ENCODE measurements at places on chromosomes 5 and 9.

GRCh38 chr9:4964540-4964939 lies 20.5 kb upstream of the JAK2 start:
- DNase-seq = no peak

DNA sequence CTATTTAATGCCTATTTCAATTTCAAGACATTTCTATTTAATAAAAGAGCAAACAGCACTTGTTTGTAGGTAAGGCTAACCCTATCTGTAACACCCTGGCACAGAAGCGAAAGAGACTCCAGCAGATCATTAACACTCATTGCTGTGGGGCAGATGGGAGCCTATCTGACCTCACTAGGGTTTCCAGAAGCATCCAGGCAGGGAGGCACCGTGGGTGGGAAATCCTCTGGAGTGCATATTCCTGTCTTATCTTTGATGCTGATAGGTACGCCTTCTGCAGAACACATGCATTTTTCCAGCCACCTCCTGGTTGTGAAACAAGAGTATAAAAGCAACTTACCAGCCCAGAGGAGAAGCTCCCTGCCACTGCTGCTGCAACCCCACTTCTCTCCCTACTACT lies 233.7 kb downstream of the GLIS3 start:
- DNase-seq = no peak

DNA sequence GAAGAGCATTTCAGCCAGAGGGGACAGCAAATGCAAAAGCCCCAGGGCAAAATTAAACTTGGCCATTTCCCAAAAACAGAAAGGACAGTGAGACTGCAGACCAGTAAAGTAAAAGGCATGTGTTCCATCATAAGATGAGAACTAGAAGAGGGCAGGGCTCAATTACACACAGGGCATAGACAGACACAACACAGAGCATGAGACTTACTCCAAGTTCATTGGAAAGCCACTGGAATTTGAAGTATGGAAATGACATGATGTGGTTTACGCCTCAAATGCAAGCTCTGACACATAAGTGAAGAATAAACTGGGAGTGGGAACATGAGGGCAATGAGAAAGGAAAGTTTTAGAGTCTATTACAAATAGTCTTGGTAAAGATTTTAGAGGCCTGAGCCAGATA lies 446.6 kb upstream of the GRIA1 start:
- DNase-seq = no peak

GRCh38 chr9:618478-618877 lies 223.0 kb upstream of the DMRT1 start:
- no peak for DNase-seq

DNA sequence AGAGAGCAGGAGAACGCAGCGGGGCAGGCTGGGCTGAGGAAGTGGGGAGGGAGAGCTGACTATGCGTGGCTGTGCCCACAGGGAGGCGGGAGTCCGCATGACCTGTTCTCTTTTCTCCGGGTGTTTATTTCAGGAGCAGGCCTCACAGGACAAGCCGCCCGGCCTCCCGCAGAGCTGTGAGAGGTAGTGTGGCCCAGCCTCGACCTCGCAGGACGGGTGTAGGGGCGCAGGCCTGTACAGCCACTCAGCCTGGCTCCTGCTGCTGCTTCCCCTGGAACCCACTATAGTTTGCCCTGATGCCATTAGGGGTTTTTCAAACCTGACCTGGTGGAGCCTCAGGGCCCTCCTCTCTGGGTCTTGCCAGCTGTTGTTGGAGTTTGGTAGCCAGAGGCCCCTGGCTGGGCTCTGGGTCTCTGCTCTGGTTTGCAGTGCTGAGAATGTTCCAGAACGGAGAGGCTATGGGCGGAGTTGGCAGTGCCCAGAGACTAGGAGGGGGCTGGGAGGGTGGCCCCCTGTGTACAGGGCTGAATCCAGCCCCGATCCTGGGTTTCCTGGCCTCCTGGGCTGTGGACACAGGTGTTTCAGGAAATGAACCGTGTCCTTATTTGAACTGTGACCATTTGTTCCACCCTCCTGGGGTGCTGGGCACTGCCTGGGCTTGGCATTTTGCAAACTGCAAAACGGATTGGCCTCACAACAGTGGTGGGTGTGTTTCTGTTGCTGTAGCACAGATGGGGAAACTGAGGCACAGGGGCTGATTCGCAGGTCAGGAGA lies 78.8 kb downstream of the WNK2 start:
- DNase-seq = no peak

DNA sequence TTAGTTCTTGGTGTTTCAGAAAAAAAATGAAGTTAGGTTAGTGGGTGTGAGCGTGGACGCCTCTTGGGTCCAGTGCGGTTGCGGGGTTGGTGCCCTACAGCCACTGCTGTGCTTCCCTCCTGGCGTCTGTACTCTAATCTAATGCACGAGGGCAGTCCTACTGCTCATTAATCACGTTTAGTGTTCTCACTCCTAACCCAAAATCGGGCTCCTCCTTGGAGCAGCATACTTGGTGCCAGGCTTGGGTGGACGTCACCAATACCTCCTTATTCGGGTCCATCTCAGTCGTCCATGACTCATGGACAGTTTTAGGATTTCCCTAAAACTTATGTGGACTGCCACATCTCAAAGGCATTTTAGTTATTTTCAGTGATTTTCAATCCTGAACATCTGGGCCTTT lies 41.6 kb downstream of the TRIO start:
- DNase-seq = peak; percentile 53

DNA sequence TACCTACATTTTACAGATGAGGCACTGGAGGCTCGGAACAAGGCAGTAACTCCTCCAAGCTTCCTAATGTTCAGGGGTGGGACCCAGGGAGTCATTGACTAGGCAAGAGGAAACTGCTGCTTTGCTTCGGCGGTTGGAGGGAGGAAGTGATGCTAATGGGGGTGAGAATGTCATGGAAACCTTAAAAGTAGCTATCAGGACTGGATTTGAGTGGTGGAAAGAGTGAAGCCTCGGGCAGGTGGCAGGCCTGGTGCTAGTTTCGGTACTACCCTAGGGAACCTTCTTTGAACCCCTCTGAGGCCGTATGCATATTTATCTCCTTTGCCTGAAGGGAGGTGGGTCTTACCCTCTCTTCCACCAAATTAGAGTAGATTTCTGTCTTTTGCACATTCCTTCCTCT lies 1.6 kb downstream of the BSPRY start:
- peak; percentile 60 for DNase-seq

DNA sequence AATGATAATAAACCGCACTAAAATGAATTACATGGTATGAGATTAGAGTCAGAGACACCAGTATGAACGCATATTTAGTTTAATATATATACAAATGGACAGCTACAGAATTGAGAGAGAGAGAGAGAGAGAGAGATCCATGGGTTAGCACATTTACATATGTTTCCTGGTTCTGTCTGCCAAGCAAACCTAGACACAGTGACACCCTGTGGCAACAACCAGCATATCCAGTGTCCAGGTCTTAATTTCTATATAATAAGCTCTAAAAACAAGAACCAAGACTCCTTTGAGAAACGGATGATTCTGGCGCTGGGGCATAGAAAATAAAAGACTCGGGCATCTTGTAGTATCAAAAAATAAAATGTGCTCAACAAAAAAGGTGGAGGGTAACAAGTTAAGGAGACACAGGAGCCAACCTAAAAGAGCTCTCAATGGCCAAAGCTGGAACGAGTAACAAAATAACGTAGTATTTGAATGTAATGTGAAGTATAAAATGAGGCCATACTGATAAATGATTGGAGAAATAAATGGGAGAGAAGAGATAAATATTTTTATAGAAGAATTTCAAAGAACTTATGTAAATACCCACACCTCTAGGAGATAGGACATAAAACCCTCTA lies 84.5 kb downstream of the RFX3 start:
- DNase-seq = peak; percentile 45

DNA sequence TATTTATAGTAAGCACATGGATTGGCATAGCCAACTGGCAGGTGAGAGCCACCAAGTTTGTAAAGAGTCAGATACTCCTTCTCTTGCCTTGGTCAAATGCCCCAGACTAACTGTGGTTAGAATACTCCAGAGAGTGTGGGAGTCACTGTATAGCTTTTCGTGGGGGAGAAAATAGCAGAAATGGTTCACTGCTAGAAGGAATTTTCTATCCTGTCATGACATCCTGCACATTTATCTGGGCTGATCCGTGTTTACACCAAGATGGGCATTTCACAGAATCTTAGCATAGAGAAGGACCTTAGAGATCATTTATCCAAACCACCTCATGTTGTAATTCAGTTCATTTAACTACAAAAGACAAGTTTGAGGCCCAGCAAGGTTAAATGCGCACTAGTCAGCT lies 460.8 kb downstream of the ENC1 start:
- no peak for DNase-seq

- DNase-seq = no peak
Measured at GRCh38 chr5:65718576-65719310, 3.2 kb downstream of the SGTB start.

DNA sequence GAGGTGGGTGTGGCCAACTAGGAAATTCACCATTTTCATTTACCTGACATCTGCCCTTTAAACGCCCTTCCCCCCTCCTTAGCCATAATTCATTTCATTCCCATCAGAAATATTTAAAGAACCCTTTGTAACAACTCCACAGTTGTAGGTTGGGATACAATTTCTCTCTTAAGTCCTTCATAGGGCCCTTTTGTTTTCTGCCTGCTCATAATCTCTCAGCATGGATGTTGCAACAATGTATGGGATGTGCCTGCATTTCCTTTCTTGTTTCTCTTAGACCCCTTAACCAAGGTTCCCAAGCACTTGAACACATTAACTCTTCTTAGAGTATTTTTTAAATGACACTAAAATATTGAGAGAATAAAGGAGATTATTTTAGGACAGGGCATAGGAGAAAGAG lies 51.7 kb upstream of the MYO10 start:
- no peak for DNase-seq

DNA sequence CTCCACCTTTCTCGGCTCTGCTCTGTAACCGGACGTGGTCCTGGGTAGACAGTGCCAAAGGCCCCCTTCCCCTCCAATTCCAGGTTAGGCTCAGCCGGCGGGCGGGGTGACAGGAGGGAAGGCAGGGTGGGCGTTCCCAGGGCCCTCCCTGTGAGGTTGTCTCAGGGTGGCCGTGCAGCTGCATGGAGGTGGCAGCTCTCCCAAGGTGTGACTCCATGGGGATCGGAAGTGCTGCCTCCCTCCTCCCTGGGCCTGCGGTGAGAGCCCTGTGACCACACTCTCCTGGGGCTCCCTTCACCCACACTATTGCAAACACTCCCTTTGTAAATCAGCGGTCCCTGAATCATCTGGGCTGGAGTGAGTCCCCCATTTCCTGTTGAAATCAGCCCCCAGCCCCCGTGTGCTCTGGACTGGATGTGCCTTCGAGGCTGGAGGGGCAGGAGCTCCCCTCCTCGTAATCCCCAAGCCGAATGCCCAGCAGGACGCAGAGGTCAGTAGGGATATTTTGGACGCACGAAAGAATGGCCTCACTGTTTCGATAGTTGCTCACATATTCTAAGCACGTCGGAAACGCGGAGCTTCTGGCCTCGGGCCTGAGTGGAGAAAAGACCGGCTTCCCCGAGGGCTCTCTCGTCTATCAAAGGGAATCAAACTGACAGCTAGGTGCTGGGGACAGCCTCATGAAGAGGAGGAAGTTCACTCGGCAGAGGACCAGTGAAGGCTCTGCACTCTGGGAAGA lies 107.6 kb upstream of the COL5A1 start:
- no peak for DNase-seq

- DNase-seq = no peak
Measured at GRCh38 chr5:80106916-80107315, 71.8 kb downstream of the THBS4 start.

- DNase-seq = no peak
Measured at GRCh38 chr5:178473854-178474253, 116.3 kb downstream of the COL23A1 start.

DNA sequence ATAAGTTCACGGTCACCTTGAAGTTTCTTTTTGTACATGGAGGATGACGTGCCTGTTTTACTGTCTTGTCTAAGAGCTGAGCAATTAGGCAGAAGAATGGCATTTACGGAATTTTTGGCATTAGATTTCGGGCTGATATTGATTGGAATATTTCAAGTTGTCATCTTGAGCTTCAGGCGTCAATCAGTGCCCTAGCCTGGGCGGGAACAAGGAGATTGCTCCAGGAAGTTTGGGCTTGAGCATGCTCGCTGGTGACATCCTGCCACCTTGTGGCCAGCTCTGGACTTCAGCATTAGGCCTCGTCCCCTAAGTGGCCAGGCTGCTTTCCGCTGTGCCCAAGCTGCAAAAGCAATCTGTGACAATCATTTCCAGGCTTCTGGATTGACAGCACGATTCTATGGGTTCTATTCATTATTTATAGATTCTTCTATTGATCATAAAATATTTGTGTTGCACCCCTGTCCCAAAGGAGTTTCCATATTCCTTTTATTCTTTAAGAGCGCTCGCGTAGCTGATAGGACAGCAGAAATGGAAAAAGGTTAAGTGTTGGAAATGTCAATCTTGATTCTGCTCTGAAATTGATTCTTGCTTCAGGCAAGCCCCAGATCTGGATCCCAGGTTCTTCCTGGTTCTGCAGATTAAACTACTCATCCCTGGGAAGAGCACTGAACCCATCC lies 79.3 kb downstream of the SLC28A3 start:
- DNase-seq = peak; percentile 48

GRCh38 chr9:18482371-18482770 lies 8.4 kb downstream of the ADAMTSL1 start:
- no peak for DNase-seq

DNA sequence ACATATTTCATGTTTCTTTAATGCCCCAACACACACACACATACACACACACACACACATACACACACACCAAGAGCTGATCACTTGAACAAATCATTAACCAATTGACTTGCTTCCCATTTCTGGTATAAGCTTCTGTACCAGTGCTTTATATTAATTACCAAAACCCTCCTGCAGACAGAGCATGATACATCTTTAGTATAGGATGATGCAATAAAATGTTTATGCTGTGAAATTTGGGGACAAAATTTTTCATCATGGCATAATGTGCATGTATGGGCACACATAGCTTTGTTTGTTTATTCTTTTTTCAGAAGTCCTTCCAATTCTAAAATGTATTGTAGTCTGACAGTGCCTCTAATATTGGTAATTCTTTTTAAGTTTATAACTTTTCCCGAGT lies 34.5 kb downstream of the SLC1A3 start:
- DNase-seq = no peak

GRCh38 chr5:113357696-113358476 lies 76.9 kb downstream of the TSSK1B start:
- DNase-seq = no peak

DNA sequence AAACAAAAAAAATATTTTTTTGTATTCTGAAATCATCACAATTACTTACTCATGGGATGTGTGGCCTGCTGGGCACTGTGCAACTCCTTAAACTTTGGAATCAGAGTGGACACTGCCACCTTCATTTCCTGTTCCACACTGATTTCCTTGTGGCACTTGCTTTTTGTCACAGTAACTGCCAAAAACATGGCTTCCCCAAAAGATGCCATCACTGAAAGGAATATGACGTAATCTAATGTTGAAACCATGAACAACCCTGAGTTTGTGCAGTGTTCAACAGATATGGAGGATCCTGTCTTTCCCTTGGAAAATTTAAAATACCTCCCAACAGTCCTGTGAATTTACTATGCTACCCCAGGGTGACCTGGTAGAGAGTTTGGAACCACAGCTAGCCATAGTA lies 12.6 kb upstream of the IL12B start:
- no peak for DNase-seq

- DNase-seq = no peak
Measured at GRCh38 chr5:138467711-138468132, 2.4 kb downstream of the EGR1 start.
